ENCODE measurements at places on chromosomes 11 and 22.

- no peak for DNase-seq
These were observed 125.0 kb downstream of the NTM start for GRCh38 chr11:131495423-131495822.

DNA sequence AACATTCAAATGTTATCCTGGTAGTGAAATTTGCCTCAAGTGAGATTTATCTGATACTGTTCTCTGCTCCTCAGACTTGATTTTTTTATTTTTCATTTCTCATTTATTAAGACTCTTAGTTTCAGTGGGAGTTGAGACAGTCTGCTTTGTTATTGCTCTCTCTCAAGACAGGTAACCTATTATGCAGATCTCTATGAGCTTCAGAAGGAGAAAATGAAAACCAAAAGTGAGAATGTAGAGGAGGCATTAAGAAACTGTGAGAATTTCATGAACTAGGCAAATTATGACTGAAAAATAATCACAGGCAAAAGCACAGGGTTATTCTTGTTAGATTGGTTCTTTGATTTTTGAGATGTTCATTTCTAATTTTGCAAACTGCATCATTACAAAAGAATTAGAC lies 290.0 kb upstream of the CHORDC1 start:
- DNase-seq: no peak

DNA sequence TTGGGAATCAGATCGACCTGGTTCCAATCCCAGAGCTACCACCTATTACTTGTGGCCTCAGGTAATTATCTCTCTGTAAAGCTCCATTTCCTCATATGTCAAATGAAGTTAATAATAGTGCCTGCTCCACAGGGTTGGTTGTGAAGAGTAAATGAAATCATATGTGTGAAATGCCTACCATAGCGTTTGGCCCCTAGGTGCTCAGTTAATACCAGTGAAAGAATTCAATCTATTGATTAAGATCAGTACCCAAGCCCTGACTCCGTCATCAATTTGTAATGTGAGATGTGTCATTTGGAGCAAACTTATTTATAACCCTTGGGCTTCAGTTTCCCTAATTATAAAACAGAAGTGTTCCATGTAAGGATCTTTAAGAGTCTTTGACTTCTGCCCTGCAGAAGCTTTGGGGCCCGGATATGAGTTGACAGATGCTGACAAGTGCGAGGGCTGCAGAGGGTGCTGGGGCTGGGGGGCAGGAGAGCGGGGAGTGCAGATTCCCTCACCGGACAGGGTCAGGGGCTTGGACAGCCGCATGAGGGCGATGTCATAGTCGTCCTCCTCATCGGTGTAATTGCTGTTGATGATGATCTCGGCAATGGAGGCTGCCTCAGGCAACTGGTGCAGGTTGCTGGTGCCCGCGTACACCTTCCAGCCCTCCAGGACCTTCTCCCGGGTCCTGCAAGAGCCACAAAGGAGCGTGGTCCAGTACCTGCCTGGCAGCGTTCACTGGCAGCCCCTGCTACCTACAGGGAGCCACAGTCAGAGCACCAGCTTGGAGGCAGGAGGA lies 20.9 kb downstream of the TMPRSS13 start:
- no peak for DNase-seq

- DNase-seq: no peak
These were observed 253.3 kb upstream of the ISX start for GRCh38 chr22:34812631-34813030.

DNA sequence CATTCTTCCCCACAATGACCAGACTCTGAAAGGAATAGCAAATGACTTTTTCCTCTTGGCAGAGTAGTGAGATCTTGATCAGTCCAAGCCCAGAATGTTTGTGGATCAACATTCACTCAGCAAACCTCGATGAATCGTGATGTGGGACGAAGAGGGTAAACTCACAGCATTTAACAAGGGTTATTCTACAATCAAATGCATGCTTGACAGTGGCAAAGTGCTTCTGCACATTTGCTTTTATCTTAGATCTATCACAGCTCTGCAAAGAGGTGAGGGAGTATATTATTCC lies 31.8 kb downstream of the TMPRSS5 start:
- DNase-seq: no peak

DNA sequence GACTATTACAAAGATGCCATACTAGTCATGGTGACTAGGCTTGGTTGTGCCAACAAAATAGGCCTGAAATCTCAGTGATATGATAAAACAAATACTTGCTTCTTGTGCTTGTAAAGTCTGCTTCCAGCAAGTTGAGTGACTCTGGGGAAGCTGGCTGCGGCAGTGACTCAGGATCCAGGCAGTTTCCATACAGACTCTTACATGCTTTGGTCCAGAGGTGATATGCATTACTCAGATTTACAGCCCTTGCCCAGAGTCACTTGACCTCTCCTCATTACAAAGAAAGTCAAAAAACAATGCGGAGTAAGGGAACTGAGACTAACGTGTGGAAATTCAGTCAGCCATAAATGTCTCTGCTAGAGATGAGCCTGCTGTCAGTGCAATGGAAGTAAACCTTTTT lies 387.5 kb downstream of the KCNA4 start:
- no peak for DNase-seq

DNA sequence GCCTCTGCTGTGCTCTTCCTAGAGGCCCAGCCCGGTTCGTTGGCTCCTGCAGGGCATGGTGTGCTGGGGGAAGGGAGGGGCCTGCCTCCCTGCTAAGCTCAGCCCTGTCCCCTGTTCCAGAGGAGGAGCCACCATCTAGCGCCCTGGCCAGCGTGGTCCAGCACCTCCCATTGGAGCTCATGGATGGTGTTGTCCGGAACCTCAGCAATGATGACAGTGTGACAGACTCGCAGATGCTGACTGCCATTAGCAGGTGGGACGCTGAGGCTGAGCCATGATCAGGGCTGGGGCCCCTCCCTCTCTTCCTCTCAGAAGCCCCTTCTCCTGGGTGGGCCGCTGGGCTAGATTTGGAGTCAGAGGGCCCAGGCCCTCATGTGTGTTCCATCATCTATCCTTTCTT lies 9.1 kb downstream of the USP35 start:
- no peak for DNase-seq

- no peak for DNase-seq
These were observed 19.8 kb upstream of the TMPRSS5 start for GRCh38 chr11:113725913-113726312.

- no peak for DNase-seq
These were observed 5.4 kb upstream of the C11orf87 start for GRCh38 chr11:109416601-109417000.

DNA sequence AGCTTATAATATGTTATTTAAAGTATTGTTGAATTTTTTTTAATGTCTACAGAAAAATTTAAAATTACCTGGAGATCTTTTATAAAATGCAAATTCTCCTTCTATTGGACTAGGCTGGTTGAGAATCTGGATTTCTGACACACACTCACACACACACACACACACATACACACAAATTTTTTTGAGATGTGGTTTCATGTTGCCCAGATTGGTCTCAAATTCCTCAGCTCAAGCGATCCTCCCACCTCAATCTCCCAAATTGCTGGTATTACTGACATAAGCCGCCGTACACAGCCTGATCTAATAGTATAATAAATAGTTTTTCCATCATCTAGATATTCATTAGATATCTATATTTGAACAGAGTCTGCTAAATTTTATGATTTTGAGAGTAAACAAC lies 4.5 kb upstream of the RFPL1 start:
- DNase-seq: no peak

DNA sequence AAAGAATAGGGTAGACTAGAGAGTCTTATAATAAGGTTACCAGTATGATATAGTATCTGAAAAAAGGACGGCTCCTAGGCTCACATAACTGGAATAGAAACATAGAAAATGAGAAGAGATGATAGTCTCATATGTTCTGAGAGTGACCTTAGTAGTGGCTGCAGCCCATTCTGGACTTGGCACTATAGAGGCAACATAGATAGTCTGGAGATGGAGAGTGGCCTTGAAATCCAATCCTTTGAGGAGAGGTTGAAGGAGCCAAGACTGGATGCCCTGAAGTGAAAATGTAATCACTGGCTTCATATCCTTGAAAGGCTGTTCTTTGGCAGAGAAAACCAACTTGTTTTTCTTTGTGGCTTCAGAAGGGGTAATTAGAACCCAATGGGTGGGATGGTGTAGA lies 81.1 kb downstream of the STIM1 start:
- no peak for DNase-seq

DNA sequence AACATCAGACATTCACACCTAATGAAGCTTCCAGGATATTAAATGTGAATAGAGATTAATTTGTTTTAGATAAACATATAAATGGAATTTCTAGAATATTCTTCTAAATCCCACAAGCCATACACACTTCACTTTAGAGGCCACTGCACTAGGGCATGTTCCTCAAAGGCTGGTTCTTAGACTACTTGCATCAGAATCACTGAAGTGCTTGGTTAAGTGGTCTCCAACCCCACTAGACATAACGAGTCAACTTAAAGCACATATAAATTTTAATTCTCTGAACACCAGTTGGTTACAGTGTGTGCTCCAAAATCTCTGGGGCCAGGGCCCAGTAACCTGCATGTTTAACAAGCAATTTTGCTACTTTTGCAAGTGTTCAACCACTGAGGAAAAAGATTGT lies 7.9 kb upstream of the ALKBH8 start:
- DNase-seq: no peak

DNA sequence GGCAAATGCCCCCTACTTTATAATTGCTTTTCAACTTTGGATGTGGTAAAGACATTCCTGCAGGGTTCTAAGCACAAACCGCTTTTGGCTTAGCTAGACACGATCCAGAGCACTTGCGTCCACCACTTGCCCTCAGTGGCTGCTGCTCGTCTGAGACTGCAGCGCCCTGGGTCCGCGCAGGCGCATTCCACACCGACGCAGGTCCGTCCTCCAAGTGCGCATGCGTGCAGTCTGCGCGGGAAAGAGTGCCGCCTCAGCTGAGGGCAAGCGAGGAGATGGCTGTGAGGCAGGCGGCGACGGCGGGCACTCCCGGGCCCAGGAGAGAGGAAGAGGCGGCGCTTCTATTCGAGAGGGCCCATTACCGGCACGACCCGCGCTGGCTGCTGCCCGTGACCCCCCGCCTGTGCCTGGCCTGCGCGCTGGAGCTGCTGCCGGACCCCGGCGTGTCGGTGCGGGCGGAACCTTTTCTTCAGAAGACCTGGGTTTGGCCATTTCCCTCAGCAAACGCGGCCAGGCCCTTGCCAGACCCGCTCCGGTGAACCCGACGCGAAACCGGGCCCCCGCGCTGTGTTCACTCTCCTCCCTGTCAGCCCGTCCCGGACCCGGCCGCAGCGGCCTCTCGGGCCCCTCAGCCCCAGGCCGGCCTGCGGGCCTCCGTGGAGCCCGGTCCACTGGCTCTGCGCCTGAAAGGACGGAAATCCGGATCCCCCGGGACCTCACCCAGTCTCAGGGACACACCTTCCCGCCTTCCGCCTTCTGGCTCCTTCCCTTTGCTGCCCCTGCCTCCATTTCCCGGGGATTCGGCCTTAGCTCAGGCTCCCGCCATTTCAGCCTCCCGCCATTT lies at the start of gene MEI1:
TSS of gene MEI1 (plus strand) at position 240 of the 844 bp plus-strand sequence. CDS start at position 276, 36 bp downstream.
- DNase-seq: no peak

GRCh38 chr11:111796696-111797095 lies 30.5 kb upstream of the PPP2R1B start:
- peak; percentile 98 for DNase-seq

- peak; percentile 70 for DNase-seq
These were observed at the start of gene RNASEH2C for GRCh38 chr11:65720211-65720934. Gene RNASEH2C, minus strand, starts transcription at chr11:65720798. Its CDS starts 40 bp downstream, at chr11:65720758.

DNA sequence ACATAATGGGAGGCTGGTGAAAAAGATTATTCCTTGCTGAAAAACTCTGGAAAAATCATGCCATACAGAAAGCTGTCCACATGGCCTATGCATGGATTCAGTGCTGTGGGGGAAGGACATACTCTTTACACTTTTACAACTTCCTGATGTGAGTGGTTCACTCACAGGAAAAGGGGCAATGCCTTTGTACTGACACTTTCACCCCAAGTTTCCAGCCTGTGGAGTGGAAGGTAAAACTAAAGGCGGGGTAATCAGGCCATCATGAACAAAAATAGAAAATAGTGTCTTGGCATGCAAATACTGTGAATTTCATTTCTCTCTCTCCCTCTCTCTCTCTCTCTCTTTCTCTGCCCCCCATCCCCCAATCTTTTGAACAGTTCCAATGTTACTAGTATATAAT lies 281.8 kb downstream of the ETS1 start:
- DNase-seq: no peak

DNA sequence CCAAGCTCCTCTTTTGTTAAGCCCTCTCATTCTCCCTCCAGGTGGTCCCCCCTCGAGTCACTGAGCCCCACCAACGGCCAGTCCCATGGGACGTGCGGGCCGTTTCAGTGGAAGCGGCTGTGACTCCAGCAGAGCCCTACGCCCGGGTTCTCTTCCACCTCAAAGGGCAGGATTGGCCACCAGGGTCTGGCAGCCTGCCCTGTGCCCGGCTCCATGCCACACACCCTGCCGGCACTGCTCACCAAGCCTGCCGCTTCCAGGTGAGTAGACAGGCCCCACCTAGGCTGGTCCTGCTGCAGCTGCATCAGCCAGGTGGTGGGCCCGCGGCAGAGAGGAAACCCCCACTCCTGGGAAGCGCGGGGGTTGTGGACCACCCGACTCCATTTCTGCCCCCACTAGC lies 3.3 kb downstream of the TMEM132A start:
- DNase-seq: no peak

DNA sequence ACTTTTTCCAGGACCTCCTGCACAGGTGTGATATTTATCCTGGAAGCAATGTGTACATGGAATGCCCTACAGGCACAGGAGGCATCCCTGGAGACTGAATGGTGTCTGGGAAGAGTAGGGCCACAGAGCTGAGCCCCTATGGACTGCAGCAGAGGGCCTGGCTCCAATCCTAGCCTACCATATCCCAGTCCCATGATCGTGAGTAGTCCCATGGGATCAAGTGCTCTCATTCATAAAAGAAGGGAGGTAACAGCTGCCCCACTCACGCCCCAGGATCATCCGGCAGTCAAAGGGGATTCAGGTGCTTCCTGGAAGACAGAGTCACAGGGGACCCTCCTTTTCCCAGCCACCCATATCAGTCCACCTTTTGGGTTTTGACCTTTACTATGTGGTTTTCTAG lies 24.0 kb downstream of the ANKK1 start:
- no peak for DNase-seq

- no peak for DNase-seq
These were observed 3.5 kb upstream of the KRTAP5-6 start for GRCh38 chr11:1693327-1694063.

DNA sequence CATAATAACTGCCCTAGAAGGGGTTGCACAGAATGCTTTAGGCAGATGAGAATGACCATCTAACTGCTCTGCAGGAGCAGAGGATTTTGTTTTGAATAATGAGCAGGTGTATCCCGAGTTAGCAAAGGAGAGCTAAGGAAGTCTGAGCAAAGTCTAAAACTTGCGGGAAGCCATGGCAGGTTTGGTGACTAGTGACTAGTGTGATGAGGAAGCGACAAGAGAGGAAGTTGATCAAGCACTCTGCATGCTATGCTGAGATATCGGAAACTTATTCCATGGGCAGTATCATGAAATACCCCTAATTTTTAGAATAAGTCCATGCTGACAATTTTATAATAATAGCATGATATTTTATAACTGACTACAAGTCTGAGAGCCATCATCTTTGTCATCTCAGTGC lies 12.9 kb downstream of the OLFML1 start:
- no peak for DNase-seq
